ENCODE measurements at places on chromosomes 2 and 18. TPM values are rescaled to one million over a fixed set of nuclear protein-coding genes. Genes with fewer than 3 reads are reported as not detected.

Gene NT5DC4
- not detected for total RNA-seq

Gene ACMSD
- total RNA-seq, result not detected

Gene SERTAD2
- total RNA-seq, result 11.0 TPM

Gene SKOR2
- total RNA-seq, result not detected

Gene COX5B
- 325 TPM for total RNA-seq

Gene GPR45
- total RNA-seq, result not detected

Gene HOXD8
- 13.9 TPM for total RNA-seq

Gene TMEM163
- total RNA-seq, result 0.66 TPM

Gene REG3A
- not detected for total RNA-seq
